Body of pancreas (tissue), 4 donors: ENCODE measurements at places on chromosomes 2 and 18. TPM values are rescaled to one million over a fixed set of nuclear protein-coding genes. Genes with fewer than 3 reads are reported as not detected.

DNA sequence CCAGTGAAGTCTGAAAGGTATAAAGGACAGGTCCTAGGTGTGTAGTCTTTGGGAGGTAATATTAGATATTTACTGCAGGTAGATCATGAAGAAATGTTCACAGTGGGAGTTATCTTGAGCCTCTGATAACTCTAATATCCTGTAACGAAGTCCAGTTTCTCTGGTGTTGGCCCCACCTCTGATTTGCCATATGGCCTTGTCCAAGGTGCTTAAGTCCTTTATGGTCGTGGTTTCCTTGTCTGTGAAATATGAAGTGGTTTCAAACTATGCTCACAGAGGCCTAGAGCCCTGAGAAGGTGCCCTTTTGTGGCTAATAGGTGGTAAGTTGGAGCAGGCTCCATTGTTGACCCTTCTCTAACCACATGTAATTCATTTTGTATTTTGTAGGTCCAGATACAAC lies 190.7 kb downstream of the ICOS start:
- H3K4me3 ChIP-seq, result no peak overlapping the region
- H3K27ac ChIP-seq, result no peak overlapping the region
- H3K27me3 ChIP-seq, result no peaks in the 10 kb centered on the region
- DNase-seq, result no peak

DNA sequence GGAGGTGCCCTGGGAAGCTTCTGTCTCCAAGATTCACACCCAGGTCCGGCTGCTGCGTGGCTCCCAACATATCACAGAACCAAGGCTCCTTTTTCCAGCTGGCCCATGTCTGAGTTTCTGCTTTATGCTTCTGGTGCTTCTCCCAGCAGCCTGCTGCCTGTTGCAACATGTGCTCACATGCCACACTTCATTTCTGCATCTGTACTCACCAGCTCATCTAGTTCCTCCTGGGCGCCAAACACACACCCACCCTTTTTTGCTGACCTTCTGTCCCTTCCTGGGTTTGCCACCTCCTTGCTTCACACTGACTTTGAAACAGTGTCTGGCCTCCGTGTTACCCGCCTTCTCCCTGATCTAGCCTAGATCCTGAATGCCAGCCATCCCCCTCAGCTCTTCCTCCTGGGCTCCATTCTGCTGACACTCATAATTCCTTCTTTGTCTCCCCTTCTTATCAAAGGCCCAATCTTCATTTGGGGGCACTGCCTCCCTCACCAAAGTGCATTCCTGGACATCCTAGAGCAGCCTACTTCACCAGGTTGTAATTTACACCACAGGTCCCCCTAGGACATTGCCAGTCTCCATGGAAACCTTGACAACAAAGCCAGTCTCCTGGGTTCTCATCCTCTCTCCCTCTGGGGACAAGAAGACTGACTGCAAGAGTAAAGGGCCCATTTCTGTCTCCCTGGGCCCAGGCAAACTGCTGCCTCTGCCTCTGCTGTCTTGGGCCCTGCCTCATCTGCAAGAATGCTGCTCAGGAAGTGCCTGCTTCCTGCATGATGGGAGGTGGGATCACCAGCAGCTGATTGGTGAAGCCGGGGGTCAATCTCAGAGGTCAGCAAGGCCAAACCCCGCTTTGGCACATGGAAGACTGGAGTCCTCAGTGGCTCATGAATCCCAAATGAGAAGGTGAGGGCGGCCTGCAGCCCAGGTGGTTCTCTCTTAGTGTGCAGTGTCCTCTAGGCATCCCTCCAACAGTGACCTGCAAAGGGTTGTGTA lies 13.9 kb upstream of the PROM2 start:
- no peak for DNase-seq
- H3K4me3 ChIP-seq, result no peak overlapping the region
- no peak overlapping the region for H3K27ac ChIP-seq
- H3K27me3 ChIP-seq, result no peaks in the 10 kb centered on the region
- no peaks in the 10 kb centered on the region for H3K36me3 ChIP-seq

GRCh38 chr2:239326831-239327535 lies 73.8 kb downstream of the HDAC4 start:
- H3K27me3 ChIP-seq, result no peaks in the 10 kb centered on the region
- no peak overlapping the region for H3K4me3 ChIP-seq
- H3K27ac ChIP-seq, result no peak overlapping the region
- DNase-seq, result peak; percentile 55
- H3K36me3 ChIP-seq, result no peaks in the 10 kb centered on the region

DNA sequence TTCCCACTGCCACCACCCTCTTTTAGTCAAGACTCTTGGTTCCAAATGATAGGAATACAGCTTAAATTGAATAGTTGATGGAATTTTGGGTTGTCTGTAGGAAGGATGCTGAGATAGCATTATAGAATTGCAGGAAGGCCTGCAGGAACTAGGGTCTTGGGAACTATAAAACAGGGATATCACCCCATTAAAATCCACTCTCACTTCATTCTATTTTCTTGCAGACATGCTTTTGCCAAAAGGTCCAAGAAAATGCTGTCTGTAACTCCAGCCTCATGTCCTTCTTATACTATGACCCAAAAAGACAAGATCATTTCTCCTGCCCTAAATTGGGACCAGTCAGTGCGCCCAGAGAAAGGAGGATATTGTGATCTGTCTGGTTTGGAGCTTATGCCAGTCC lies 89.1 kb downstream of the COMMD1 start:
- no peaks in the 10 kb centered on the region for H3K36me3 ChIP-seq
- no peak for DNase-seq
- no peak overlapping the region for H3K27ac ChIP-seq
- no peaks in the 10 kb centered on the region for H3K27me3 ChIP-seq
- no peak overlapping the region for H3K4me3 ChIP-seq
- no peaks in the 10 kb centered on the region for H3K4me1 ChIP-seq

- no peaks in the 10 kb centered on the region for H3K4me1 ChIP-seq
- no peak for DNase-seq
- no peaks in the 10 kb centered on the region for H3K36me3 ChIP-seq
- H3K27ac ChIP-seq, result no peak overlapping the region
- no peak overlapping the region for H3K4me3 ChIP-seq
Measured at GRCh38 chr2:216732334-216732733, 37.0 kb upstream of the IGFBP5 start.

DNA sequence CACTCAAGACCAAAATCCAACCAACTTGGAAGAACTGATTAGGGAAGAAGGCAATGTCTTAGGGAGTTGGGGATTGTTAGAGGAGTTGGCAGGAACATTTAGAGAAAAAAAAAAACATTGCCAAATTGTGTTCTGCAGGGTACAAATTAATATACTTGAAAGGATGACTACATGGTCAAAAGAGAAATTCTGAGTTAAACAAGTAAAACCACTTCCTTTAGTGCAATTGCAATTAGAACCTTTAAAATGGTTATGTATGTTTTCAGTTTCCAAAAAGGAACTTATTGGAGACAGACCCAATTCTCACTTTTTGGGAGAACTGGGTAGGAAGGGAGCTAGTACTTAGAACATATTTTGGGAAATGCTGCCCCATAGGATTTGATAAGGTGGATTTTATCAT lies 137.9 kb downstream of the GPD2 start:
- DNase-seq, result no peak
- H3K27ac ChIP-seq, result no peak overlapping the region
- no peaks in the 10 kb centered on the region for H3K4me1 ChIP-seq
- H3K27me3 ChIP-seq, result no peaks in the 10 kb centered on the region
- H3K4me3 ChIP-seq, result no peak overlapping the region
- peaks cover 2% of the 10 kb centered on the region for H3K36me3 ChIP-seq

GRCh38 chr2:24107336-24107735 lies 15.8 kb downstream of the PFN4 start:
- no peak overlapping the region for H3K4me3 ChIP-seq
- no peak overlapping the region for H3K27ac ChIP-seq
- H3K36me3 ChIP-seq, result no peaks in the 10 kb centered on the region
- no peaks in the 10 kb centered on the region for H3K4me1 ChIP-seq
- no peak for DNase-seq

GRCh38 chr2:111048856-111049768 lies 71.6 kb upstream of the BCL2L11 start:
- H3K27ac ChIP-seq, result peak overlapping the region; percentile 72
- DNase-seq, result no peak
- no peaks in the 10 kb centered on the region for H3K36me3 ChIP-seq
- peaks cover 16% of the 10 kb centered on the region for H3K4me1 ChIP-seq

- H3K27ac ChIP-seq, result no peak overlapping the region
- DNase-seq, result no peak
- no peaks in the 10 kb centered on the region for H3K36me3 ChIP-seq
- H3K4me1 ChIP-seq, result no peaks in the 10 kb centered on the region
Measured at GRCh38 chr18:59915606-59916005, 15.8 kb downstream of the PMAIP1 start.

DNA sequence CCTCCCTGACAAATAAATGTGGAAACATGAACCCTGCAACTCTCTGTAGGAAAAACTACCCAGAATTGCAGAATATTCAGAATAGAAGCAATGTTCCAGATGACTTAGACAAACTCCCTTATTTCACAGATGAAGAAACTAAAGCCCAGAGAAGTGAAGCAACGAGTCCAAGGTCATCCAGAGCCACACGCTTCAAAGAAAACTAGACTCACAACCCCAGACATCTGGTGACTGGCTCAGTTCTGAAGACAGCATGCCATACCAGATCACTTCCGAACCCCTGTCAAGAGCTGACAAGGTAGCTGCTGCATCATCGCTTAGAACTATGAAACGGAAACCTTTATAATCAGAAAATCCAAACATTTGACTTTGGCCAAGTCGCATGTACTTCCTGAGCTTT lies 101.3 kb downstream of the PID1 start:
- DNase-seq, result no peak
- H3K36me3 ChIP-seq, result no peaks in the 10 kb centered on the region

DNA sequence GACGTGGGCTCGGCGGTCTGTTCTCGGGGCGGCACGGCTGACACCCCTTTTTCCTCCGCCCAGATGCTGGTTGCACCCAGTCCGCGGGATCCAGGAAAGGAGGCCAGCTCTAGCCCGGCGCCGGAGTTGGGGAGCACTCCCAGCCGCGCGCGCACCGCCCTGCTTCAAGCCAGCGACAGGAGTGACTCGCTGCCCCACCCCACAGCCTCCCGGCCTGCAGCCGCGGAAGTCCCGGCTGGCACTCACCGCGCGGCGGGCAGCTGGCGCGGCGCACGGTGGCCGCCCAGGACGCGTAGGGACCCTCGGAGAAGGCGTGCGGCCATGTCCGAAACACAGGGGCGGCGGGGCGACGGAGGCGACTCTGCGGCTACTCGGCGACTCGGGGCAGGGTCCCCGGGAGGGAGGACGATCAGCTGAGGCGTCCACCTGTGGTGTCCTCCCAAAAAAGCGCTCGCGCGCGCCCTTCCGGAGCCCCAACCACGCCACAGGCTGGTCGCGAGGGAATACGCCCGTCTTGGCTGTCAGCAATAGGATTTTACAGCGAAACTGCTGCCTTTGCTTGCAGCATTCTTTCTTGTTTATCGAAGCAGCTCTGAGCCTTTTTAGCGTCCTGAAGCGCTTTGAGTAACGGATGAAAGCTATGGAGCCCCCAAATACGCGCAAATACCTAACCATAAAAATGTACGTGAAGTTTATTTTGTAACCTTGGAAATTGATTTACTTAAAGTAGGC lies at the start of gene ACADL:
Gene ACADL (minus strand): TSS at position 507 of the 732 bp plus-strand sequence. CDS start 184 bp downstream, at position 323.
- peak; percentile 88 for DNase-seq

DNA sequence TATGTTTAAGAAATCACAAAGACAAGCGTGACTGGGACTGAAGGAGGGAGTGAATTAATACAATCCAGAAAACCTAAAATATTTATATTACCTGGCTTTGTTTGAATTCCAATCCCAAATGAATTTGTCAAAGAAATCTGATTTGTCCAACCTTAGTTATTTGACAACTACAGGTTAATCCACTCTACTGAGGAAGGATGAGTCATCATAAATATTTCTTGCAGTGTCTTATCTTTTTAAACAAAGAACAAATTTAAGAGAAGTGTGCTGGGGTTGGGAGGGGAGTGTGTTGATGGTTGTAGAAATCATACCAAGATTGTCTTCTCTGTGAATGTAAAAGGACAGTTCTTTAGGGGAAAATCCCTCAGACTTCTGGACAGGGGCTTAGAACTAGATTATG lies 1106.3 kb upstream of the SLC39A10 start:
- no peaks in the 10 kb centered on the region for H3K27me3 ChIP-seq
- H3K4me1 ChIP-seq, result no peaks in the 10 kb centered on the region
- DNase-seq, result no peak
- H3K27ac ChIP-seq, result no peak overlapping the region

GRCh38 chr2:11953258-11953657 lies 206.8 kb downstream of the LPIN1 start:
- no peak overlapping the region for H3K4me3 ChIP-seq
- no peak for DNase-seq
- no peaks in the 10 kb centered on the region for H3K27me3 ChIP-seq
- H3K27ac ChIP-seq, result no peak overlapping the region
- no peaks in the 10 kb centered on the region for H3K4me1 ChIP-seq

- no peaks in the 10 kb centered on the region for H3K27me3 ChIP-seq
- peaks cover 13% of the 10 kb centered on the region for H3K4me1 ChIP-seq
- H3K4me3 ChIP-seq, result peak overlapping the region; percentile 18
- H3K27ac ChIP-seq, result peak overlapping the region; percentile 86
Measured at GRCh38 chr18:31685097-31686082, 1.0 kb upstream of the B4GALT6 start.

GRCh38 chr2:21710496-21710895 lies 586.7 kb downstream of the TDRD15 start:
- no peaks in the 10 kb centered on the region for H3K36me3 ChIP-seq
- no peak overlapping the region for H3K27ac ChIP-seq
- no peak for DNase-seq
- H3K27me3 ChIP-seq, result no peaks in the 10 kb centered on the region
- H3K4me1 ChIP-seq, result no peaks in the 10 kb centered on the region

DNA sequence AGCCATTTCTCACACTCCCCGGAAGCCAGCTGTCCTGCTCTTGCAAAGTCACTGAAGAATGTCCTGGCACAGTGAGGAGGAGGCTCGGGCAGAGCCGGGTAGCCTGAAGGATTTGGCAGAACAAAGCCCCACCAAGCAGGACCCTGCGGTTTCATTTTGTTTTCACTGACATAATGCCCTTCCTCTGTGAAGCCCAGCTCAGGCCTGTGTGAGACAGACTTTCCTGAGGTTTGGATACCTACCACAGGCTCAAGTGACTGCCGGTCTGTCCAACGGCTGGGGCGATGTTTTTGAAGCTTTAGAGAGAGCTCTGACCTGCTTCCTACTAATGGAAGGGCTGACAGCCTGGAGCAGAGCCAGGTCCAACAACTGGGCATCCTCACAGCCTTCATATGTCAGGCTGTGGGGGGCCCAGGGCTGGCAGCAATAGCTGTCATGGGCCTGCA lies 99.8 kb upstream of the FZD7 start:
- no peaks in the 10 kb centered on the region for H3K36me3 ChIP-seq
- H3K27ac ChIP-seq, result no peak overlapping the region
- no peaks in the 10 kb centered on the region for H3K27me3 ChIP-seq
- H3K4me1 ChIP-seq, result no peaks in the 10 kb centered on the region
- no peak for DNase-seq

MALT1 gene
- total RNA-seq, result 14.5 TPM

VWC2L gene
- not detected for total RNA-seq

CPO gene
- total RNA-seq, result not detected

CYP27A1 gene
- total RNA-seq, result 9.9 TPM

PAPOLG gene
- total RNA-seq, result 6.5 TPM

ANKRD30BL gene
- total RNA-seq, result not detected

SERPINB4 gene
- not detected for total RNA-seq

FASTKD1 gene
- total RNA-seq, result 13.2 TPM

VAMP8 gene
- 111 TPM for total RNA-seq
